ENCODE measurements at places on chromosomes 2 and 18.

- no peak for DNase-seq
These were observed 881.8 kb downstream of the SLC4A3 start for GRCh38 chr2:220509096-220509757.

DNA sequence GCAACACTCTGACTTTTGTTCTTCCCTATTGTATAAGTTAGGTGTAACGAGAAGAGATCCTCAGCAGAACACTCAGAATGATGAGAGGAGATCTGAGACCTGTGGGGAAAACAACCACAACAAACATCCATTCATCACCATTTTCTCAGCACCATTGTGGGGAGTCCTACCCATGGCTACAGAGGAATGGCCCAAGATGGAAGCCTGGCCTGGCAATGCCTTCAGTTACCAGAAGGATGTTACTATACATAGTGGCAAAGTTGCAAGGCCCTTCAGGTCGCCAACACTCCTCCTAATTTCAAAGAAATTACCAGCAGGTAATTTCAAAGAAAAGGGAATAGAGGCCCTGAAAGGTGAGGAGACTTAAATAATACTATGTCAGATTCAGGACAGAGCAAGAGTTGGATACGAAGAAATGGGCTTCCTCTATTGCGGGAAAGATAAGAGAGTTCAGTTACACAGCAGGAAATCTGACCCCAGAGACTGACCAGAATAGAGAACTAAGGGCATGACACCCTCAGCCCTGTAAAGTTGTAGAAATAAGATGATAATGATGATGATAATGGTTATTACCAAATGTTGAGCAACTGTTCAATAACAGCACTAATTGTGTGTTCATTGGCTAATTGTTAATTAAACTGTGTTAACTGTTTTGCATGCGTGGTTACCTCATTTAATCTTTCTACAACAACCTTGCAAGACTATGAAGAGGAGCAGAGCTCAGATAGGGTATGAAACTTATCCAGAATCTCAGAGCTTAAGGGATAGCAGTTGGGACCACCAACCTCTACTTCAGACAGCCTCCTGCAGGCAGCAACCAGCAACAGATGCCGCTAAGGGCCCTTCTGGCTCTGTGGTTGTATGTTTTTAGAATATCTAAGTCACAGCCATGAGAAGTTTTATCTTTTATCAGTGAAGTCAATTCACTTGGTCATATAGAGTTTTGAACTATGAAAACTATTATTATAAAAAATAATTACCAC, 37.5 kb downstream of the DHRS9 start:
- DNase-seq = no peak

DNA sequence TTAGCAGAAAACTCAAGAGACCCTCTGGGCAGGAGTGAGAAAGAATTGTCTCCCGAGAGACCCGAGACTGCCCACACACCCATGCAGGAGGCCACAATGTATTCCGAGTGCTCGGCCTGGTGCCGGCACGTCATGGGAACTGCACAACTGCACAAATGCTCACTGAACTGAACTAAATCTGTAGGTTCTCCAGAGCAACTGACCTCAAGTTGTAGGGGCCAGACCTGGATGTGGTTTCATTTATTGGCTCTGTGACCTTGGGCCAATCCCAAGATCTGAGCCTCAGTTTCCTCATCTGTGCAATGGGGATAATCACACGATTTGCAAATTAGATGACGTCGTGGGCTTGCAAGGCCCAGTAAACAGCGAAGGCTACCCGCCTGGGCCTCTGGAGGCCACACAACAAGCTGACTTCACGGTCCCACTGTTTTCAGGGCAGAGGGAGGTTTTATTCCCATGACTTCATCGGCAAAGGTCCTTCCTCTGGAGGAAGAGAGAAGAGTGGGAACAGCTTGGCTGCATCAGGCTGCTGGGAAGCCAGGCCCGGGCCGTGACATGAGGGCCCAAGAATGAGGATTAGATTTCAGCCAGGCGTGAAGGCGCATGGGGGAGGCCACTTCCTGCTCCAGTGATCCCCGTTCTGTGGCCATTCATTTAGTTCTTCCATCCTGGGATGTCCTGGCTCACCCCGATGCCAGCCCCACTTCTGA, 3.6 kb upstream of the ERFE start:
- DNase-seq = no peak

DNA sequence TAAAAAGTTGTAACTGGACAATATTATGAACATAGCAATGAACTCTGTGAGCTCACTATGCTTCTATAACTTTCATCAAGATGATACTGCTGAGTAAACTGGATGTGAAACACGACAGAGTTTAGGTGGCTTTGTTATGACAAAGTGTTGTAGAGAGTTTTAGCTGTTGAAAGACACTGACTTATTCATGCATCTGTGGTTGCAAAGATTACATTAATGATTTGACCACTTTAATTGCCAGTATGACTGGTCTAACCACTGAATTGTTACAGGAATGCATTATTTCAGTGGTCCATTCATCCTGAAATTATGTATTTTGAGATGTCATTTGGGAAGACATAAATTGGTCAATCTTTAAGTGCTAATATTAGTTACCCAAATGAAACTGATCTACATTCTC, 117.9 kb downstream of the SPHKAP start:
- no peak for DNase-seq

- no peak for DNase-seq
These were observed 133.9 kb upstream of the CTAGE1 start for GRCh38 chr18:22551536-22552151.

DNA sequence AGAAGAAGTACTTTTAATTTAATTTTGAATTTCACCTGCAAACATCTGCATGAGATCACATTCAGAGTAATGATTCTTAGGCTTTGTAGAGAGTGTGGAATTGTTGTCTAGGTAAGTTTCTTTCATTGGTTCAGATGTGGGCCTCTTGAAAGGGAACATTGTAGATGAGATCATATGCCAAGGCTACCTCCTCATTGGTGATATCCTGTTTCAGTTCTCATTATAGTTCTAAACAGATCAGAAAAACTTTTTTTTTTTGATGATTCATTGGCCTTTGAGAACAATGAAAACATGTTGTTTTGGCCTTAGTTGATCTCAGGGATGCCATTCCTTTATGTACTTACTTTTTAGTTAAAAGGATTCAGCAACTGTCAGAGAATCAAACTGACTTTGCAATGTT, 44.5 kb downstream of the EML6 start:
- no peak for DNase-seq

DNA sequence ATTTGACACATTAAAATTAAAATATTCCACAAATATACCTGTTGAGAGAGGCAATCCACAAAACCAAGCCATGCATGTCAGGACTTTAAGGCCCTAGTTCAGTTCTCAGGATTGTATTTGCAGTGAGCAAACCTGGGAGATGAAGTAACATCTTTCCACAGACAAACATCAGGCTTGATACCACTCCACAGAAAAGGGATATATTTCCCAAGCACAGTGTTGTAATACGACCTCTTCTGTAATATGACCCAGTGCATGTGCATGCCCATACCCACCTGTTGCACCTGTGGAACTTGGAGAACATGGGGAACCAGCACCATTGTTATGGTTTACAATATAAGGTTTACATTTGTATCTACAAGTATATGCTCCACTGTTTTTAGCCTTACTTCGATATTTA, 184.0 kb downstream of the PDE11A start:
- no peak for DNase-seq

DNA sequence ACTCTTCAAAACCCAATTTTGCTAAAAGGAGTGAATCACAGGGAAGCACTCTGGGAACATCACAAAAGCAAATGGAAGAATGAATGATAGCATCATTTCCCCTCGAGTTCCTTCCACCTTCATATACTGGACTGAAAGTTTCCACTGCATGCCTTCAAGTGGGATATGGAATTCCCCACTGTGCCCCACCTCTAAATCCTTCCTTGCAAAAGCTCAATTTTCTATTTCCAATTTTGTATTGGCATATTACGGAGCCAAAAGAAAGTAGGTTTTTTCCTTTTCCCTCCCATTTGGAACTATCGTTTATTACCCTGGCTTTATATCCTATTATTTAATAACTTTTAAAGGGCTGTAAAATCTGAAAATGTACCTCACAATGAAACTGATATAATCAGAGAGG, 149.3 kb downstream of the PIEZO2 start:
- no peak for DNase-seq

All from stimulated activated CD4-positive, alpha-beta T cell treated with anti-CD3 and anti-CD28 coated beads, TNF-alpha, amount 100 ng/mL, for 4 hours (primary cell).